ENCODE measurements at places on chromosomes 6 and 20.
A peak's percentile ranks its signal among the peaks of the same experiment; 100 is the strongest.

DNA sequence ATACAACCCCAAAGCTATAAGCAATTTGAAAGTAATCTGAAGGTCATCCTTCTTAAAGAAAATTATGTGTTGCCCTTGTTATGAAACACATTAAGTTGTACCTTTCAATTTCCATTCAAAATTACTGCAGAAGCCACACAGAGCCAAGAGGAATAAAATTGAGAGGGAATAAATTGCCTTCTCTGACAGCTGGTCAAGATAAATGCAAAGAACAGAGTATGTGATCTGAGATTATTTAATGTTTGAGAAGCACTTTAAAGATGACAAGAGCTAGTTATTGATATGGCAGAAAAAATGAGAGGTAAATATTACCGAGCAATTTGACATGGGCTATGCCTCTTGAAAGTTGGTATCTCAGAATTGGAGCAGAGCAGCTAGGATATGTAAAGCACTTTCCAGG, 61.6 kb downstream of the TRDN start:
- no peak for DNase-seq
- no peak overlapping the region for H3K4me3 ChIP-seq
- H3K36me3 ChIP-seq, result peaks cover 5% of the 10 kb centered on the region
- H3K27ac ChIP-seq, result no peak overlapping the region

DNA sequence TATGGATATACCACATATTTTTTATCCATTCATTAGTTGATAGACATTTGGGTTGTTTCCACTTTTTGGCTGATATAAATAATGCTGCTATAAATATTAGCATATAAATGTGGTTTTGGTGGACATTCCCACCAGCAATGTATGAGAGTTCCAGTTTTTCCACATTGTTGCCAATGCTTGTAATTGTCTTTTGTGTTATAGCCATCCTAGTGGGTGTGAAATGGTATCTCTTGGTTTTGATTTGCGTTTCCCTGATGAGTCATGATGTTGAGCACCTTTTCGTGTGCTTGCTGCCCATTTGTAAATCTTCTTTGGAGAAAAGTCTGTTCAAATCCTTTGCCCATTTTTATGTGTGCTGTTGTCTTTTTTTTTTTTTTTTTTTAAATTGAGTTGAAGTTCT, 54.4 kb downstream of the DHX35 start:
- no peak for DNase-seq
- H3K27me3 ChIP-seq, result no peaks in the 10 kb centered on the region
- no peak overlapping the region for H3K27ac ChIP-seq
- H3K36me3 ChIP-seq, result peaks cover 49% of the 10 kb centered on the region
- H3K4me3 ChIP-seq, result no peak overlapping the region

DNA sequence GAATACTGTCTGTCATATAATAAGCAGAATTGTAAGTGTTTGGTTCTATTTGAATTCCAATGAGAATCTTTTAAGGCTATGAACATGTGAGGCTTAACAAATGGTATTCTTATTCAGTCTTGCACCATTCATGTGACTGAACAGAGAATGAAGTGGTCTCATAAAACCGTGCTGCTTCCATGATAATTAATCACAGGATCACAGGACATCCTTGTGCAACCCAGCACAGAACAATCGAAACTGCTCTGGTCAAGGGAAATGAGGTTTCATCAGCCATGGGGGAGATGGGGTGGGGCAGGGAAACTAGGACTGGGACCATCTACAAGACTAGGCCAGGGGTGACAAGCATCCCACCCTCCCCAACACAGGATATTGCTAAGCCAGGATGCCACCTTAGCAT, 6.0 kb downstream of the PPIL6 start:
- DNase-seq, result no peak
- H3K4me3 ChIP-seq, result no peak overlapping the region
- H3K4me1 ChIP-seq, result peaks cover 4% of the 10 kb centered on the region
- no peaks in the 10 kb centered on the region for H3K36me3 ChIP-seq
- H3K27ac ChIP-seq, result no peak overlapping the region
- H3K27me3 ChIP-seq, result no peaks in the 10 kb centered on the region

GRCh38 chr6:165694296-165694695, 31.3 kb upstream of the PDE10A start:
- peaks cover 6% of the 10 kb centered on the region for H3K36me3 ChIP-seq
- no peak overlapping the region for H3K4me3 ChIP-seq
- H3K27me3 ChIP-seq, result peaks cover 1% of the 10 kb centered on the region

DNA sequence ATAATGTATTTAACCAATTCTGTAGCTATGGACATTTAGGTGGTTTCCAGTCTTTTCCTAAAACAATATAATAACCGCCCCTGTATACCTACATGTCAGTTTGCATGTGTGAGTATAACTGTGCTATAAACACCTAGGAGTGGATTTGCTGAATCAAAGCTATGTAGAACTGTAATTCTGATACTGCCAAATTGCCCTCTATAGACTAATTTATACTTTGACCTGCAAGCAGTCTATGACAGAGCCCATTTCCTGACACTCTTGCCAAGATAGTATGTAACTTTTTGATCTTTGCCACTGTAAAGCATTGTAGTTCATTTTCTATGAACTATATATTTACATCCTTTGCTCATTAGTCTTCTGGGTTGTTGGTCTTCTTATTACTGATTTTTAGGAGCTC, 19.5 kb downstream of the FERMT1 start:
- no peak overlapping the region for H3K4me3 ChIP-seq
- H3K27ac ChIP-seq, result no peak overlapping the region
- H3K27me3 ChIP-seq, result no peaks in the 10 kb centered on the region
- H3K36me3 ChIP-seq, result no peaks in the 10 kb centered on the region

DNA sequence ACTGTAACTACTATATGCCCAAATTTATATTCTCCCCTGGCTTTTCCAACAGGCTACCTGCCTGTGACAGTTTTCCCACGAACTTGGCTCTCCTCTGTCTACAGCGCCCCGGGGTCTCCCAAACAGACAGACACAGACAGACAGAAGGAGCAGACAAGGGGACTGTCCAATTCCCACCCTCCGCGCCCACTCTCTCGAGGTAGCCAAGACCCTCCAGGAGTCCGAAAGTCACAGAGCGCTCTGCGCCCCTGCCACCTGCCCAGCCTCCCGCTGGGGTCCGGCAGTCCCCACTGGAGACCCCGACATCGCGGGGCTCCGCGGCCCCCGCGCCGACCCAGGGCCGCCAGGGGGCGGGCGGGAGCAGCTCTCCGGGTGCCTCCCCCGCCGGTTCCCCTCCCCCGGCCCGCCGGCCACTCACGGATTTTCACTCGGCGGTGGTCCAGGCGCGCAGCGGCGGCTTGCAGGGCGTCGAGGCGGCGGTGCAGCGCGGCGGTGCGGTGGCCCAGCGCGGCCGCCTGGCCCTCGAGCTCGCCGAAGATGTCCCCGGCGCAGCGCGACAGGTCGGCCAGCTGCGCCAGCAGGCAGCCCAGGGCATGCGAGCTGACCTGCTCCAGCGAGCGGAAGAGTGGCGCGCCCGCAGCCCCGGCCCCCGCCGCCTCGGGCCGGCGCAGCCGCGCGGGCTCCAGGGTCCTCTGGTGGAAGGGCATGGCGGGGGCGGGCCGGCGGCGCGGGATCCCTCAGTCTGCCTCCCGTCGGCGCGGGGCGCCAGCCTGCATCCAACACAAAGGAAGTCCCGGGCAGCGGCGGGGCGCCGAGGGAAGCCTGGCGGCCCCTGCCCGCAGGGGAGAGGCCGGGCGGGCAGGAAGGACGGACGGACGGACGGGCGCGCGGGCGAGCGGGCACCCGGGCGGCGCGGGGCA, 81.3 kb upstream of the CCDC28A start:
- H3K27me3 ChIP-seq, result peaks cover 2% of the 10 kb centered on the region
- peak; percentile 16 for DNase-seq
- peak overlapping the region; percentile 82 for H3K27ac ChIP-seq
- H3K4me3 ChIP-seq, result peak overlapping the region; percentile 89
- peaks cover 18% of the 10 kb centered on the region for H3K4me1 ChIP-seq

- H3K27ac ChIP-seq, result no peak overlapping the region
- no peak overlapping the region for H3K4me3 ChIP-seq
- peaks cover 14% of the 10 kb centered on the region for H3K4me1 ChIP-seq
- H3K27me3 ChIP-seq, result no peaks in the 10 kb centered on the region
- no peak for DNase-seq
Measured at GRCh38 chr6:4883298-4883697, 107.1 kb downstream of the CDYL start.

DNA sequence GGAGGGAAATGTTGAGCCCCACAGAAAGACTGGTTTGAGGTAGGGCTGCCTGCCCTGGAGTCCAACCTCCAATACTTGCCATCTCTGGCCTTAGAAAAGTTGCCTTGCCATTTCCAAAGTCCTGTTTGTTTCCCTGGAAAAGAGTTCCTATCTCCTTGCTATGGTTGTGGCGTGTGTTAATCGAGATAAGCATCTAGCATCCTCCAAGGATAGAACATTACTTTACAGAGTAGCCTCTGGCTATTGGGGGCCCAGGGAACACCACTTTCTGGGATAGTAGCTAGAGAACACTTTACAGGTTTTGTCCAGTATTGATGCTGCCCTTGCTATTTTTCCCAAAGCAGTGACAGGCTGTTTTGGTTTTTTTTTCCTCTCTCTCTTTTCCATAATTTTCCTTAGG, 57.4 kb upstream of the SASH1 start:
- peaks cover 55% of the 10 kb centered on the region for H3K36me3 ChIP-seq
- DNase-seq, result peak; percentile 13
- no peak overlapping the region for H3K4me3 ChIP-seq
- peaks cover 44% of the 10 kb centered on the region for H3K4me1 ChIP-seq
- H3K27ac ChIP-seq, result peak overlapping the region; percentile 8

- H3K4me3 ChIP-seq, result peak overlapping the region; percentile 93
- peaks cover 52% of the 10 kb centered on the region for H3K4me1 ChIP-seq
- H3K27ac ChIP-seq, result peak overlapping the region; percentile 92
- no peaks in the 10 kb centered on the region for H3K27me3 ChIP-seq
Measured at GRCh38 chr20:32823078-32823477, 3.3 kb downstream of the MAPRE1 start.

DNA sequence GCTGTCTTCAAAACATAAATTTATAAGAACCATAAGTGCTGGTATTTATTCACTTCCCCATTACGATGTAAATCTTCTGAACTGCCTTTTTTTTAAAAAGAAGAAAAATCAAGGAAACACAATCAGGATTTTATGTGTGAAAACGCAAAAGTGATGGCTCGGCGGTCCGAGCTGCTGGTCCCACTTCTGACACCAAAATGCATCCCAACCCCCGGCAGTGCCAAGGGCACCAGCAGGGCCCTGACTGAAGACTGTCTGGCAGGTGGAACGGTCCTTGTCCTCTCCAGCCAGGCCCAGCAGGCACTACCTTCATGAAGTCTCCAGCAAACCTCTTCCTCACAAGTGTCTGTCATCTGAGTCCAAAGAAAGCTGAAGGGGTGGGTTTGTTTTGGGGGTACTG, 41.2 kb downstream of the TBC1D7 start:
- H3K27ac ChIP-seq, result no peak overlapping the region
- H3K36me3 ChIP-seq, result peaks cover 39% of the 10 kb centered on the region
- DNase-seq, result no peak
- H3K4me3 ChIP-seq, result no peak overlapping the region

GRCh38 chr20:38722683-38723016, 1.6 kb upstream of the SLC32A1 start:
- peaks cover 6% of the 10 kb centered on the region for H3K4me1 ChIP-seq
- no peak overlapping the region for H3K4me3 ChIP-seq
- DNase-seq, result no peak
- peaks cover 51% of the 10 kb centered on the region for H3K27me3 ChIP-seq

DNA sequence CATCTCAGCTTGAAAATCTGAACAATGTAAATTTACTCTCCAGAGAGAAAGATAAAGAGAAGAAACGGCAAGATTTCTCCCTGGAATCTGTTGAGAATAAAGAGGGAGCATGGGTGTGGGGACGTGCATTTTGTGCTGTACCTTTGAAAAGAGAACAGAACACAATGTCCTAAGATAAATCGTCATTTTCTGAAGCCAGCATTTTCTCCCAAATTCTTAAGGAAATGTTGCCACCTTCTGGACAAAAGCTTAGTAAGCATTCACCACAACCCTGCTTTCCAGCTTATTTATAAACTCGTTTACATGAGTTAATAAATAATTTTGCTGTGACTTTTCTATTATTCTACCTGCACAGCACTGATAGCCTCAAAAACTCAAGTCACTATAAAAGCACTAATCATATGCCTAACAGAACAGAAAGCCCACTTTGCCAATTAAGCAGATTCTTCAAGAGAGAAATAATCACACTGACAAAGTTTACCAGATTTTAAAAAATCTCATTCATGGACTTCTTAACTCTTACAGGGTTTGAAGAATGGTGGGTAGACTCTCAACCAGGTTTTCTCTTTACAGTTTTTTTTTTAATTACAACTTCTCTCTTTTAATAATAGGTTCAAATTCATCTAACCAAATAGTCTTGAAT, 155.8 kb downstream of the MBOAT1 start:
- H3K36me3 ChIP-seq, result no peaks in the 10 kb centered on the region
- no peak overlapping the region for H3K4me3 ChIP-seq
- H3K27me3 ChIP-seq, result no peaks in the 10 kb centered on the region
- no peak overlapping the region for H3K27ac ChIP-seq
- peak; percentile 42 for DNase-seq

GRCh38 chr6:119717942-119718341, 368.4 kb upstream of the MAN1A1 start:
- no peaks in the 10 kb centered on the region for H3K36me3 ChIP-seq
- no peak for DNase-seq
- H3K27ac ChIP-seq, result no peak overlapping the region
- no peaks in the 10 kb centered on the region for H3K4me1 ChIP-seq
- no peaks in the 10 kb centered on the region for H3K27me3 ChIP-seq
- H3K4me3 ChIP-seq, result no peak overlapping the region

GRCh38 chr6:4615231-4615630, 161.0 kb upstream of the CDYL start:
- no peak overlapping the region for H3K27ac ChIP-seq
- peaks cover 2% of the 10 kb centered on the region for H3K27me3 ChIP-seq
- H3K4me3 ChIP-seq, result no peak overlapping the region
- DNase-seq, result no peak
